ENCODE measurements at places on chromosomes 12 and 14.
A peak's percentile ranks its signal among the peaks of the same experiment; 100 is the strongest.

DNA sequence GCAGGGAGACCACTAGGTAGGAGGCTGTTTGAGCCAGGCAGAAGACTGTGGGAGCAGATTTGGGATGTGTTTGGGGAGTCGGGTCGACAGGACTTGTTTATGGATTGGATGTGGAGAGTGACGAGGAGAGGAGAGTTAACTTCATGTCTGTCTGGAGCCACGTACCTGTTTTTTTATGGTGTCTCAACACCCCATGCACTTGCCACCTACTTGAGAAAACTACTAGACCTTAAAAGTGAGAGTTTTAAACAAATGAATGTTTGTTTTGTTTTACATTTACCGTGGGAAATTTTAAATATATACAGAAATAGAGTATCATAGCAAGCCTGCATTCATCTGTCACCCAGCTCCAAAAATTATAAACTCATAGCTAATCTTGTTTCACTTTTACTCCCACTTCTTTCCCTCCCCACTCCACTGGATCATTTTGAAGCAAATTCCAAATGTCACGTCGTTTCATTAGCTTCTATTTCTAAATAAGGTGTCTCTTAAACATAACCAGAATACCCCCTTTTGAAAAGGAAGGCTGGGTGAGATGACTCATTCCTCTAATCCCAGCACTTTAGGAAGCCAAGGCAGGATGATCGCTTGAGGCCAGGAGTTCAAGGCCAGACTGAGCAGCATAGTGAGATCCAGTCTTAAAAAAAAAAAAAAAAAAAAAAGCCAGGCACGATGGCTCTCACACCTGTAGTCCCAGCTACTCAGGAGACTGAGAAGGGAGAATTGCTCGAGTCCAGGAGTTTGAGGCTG, 136.2 kb downstream of the ANO6 start:
- DNase-seq, result no peak

DNA sequence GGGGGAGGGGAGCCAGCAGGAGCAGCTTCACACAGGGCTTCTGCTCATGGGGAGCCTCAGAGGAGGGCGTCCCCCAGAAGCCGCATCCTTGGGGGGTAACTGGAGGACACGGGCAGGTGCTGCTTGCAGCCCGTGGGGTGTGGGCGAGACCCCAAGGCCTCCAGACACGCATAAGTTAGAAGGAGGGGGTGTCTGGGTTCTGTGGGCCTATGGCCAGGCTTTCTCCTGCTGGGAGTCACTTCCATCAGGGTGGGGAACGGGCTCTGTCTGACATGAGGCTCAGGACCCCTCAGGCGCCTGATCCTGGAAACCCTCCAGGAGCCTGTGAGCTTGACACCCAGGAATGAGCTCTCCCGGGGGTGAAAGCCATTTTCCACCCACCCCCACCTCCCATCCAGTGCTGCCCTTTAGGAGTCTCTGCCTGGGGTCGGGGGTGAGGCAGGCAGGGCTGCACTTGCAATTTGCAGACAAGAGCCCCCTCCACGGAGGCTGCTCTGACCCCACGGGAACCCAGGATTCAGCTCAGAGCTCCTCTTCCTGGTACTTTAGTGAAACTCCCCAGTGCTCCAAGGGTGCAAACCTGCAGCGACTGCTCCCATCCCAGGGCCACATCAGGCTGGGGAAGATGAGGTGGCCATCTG, 325.7 kb downstream of the ADGRD1 start:
- no peak for DNase-seq

DNA sequence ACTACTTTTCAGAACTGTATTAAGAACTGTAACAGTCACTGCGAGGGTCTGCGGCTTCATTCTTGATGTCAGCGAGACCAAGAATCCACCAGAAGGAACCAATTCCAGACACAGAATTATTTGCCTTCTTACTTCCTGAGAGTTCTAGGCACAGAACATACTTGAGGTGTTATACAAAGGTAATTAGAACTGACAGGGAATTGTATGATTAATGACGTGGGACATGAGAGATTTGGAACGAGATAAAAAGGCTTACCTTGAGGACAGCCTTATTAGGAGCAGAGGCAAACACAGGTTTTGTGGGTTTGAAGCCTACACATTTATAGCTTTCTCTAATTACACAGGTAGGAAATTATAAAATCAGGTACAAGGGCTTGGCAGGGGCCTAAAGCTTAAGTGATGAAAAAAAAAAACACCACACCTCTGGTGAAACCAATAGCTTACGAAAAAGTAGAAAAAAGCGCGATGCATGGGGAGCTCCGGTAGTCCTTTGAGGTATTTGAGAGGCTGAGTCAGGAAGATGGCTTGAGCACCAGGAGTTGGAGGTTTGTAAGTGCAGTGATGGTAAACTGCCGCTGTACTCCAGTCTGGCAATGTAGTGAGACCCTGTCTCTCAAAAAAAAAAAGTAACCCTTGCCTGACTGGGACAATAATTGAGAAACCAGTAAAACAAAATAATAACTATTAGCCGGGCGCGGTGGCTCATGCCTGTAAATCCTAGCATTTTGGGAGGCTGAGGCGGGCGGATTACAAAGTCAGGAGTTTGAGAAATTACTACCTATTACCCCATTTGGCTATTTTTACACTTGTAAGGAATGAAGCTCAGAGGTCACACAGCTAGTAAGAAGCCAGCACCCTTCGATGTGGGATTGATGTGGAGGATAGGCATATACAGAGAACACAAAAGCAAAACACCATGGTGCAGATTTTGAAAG, 795 bp upstream of the ACOT2 start:
- DNase-seq, result no peak

GRCh38 chr12:83149987-83150386, 463.3 kb downstream of the TMTC2 start:
- DNase-seq, result no peak

- no peak for DNase-seq
These were observed 102.7 kb downstream of the ST8SIA1 start for GRCh38 chr12:22231836-22232235.

DNA sequence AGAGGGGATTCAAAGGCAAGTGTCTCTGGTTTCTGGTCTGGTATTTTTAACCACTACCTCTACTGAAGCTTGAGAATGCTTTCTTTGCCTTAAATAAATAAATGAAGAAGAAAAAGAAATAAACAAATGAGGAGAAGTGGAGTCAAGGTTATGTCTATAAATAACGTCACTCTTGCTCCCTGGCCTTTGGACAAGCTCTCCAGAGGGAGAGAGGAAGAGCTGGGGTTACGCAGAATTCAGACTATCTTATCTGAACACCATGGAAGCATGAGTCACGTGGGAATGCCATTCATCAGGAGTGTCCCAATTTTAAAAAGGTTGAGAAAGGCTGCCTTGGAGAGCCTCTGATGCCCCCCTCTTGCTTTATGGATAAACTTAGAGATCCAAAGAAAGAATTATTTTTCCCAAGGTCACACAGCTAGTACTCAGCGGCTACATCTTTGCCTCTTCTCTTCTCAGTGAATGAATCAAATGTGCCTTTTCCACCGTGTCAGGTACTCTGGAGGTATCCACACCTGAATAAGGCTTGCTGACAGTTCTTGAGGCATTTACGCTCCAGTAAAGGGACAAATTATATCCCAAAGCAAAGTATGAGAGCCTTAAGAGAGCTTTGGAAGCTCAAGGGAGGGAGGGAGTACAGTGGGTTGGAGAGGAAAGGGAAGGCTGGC, 12.9 kb upstream of the MSI1 start:
- DNase-seq, result no peak

DNA sequence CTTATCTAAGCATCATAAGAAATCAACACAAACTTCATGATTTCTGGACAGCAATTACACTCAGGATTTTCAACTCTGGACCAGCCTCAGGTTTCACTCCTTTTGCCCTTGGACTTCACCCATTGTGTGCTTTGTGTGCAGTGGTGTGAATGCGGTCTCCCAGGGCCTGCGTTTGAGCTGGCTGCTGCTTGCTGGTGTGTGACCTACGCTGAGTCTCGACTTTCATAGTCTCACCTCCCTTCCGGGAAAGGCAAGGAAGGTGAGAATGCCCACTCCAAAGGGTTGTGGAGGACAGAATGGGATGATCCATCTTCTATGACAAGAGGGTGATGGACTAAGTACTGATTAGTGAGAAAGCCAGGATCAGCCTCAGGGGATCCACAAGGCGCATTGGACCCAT, 228.8 kb downstream of the C12orf75 start:
- DNase-seq, result no peak

DNA sequence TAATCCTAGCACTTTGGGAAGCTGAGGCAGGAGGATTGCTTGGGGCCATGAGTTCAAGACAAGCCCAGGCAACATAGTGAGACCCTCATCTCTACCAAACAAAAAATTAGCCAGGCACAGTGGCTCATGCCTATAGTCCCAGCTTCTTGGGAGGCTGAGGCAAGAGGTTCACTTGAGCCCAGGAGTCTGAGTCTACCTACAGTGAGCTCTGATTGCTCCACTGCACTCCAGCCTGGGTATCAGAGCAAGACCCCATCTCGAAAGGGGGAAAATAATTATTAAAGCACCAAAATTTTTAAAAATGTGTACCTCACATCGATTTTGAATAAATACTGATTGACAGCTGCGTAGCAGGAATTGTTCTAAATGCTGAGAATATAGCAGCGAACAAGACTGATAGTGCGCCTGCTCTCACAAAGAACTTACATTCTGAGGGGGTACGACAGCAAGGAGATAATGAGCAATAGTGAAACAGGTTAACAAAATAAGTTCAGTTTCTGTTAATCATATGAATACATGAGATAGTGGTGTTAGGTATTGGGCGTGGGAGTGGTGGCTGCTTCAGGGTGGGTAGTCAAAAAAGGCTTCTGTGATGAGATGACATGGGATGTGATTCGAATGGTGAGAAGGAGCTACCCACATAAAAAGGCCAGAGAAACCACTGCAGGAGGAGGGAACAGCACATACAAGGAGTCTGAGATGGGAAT, 19.6 kb downstream of the HCFC2 start:
- DNase-seq, result no peak

DNA sequence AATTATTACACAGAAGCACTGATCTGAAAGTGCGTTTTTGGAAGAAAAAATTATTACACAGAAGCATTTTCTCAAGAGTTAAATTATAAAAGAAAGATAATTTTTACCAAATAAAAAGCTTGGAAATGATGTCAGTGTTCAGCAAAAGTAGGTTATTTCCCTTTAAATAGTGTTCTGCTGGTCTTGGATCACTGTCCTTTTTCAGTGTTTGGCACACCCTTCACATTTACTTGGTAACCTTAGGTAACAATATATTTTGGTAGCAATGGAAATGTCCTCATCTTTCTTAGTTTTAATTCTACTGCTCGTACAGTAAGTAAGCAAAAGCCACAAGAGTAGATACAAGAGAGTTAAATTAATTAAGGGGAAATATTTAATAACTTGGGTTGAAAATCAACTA, 40.3 kb downstream of the FERMT2 start:
- no peak for DNase-seq

DNA sequence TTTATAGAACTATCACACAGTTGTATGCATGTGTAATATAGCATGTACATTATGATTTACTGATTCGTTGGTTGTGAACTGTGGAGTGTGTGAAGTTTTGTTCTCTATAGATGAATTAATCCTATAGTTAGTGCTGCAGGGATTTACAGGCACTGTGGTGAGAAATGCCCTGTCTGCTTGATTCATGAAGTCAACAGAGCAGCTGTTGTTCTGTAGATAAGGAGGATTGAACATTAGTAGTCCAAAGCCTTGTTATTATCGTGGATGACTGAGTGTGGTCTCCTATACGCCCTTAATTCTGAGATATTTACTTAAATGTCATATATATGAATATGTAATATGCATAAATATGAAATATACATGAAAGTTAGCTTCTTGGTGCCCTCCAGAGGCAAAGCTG, 98.3 kb downstream of the DNAH10 start:
- no peak for DNase-seq

GRCh38 chr14:82951171-82951570, 1417.5 kb upstream of the SEL1L start:
- DNase-seq, result peak; percentile 39

DNA sequence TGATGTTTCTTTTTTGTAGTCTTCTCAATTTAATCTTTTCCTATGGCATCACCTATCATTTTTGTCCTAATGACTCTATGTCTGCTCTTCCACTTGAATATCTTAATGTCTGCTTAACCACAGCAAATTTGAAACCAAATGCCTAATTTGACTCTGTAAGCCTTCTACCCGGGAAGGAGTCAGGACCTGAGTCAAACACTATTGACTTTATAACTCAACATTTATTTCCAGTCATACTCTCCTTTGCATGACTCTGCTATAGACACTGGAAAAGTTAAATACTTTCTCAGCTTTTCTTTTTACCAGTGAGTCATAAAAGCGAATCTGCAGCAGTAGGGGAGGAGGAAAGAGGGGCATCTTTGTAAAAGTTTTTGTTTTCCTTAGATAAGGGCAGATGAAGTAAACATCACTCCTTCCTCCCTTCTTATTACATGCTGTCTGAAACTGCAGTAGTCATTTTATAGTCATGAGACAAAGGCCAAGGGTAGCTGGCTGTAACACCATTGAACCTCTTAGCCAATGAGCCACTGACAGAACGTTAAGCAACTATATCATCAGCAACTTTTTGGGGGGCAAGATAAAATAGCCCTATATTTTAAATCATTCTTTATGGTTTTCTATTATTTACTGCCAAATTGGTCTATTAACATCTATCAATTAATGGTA, 179.3 kb downstream of the MIPOL1 start:
- no peak for DNase-seq

DNA sequence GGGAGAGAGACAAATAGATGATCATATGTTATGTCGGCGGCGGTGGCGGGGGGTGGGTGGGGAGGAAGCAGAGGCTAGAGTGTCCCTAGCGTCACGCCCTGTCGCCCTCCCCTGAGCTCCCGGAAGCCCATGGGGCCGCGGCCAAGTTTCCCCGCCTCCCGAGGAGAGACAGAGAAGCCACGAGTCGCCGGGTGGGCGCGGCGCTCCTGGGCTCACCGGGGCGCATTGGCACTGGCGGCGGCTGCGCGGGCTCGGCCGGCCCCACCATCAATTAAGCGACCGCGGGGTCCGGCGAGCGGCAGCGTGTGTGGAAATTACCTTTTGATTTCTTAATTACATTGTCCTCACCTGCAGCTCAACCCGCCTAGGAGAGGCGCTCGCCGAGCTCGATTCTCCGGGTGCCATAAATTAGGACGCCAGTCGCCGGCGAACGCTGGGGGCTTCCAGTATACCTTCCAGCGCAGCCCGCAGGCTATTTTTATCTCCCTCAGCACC, 119.9 kb upstream of the LHX5 start:
- peak; percentile 82 for DNase-seq

DNA sequence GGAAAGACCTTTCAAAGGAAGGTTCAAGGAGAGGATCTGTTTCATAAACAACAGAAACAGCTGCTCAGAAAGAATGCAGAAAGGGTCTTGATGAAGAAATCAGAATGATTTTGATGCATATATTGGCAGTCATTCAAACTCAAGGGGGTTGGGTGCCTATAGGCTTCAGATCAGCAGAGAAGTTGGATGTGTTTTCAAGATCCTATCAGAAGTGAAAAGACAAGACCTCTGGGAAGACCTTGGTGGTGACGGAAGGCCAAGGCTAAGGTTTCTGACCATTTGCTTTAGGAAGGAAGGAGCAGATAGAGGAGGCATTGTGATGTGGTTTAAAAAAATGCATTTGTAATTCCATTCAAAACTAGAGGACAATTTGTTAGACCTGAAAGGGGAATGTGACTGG, 15.2 kb upstream of the PTPRB start:
- DNase-seq, result no peak

GRCh38 chr12:122834921-122835749, at the start of gene HIP1R:
Gene HIP1R (plus strand): TSS chr12:122835457. CDS start chr12:122835551, 94 bp downstream.
- peak; percentile 70 for DNase-seq

GRCh38 chr12:68745376-68745903, 536 bp upstream of the SLC35E3 start:
- no peak for DNase-seq

- no peak for DNase-seq
These were observed 737.7 kb downstream of the DIO2 start for GRCh38 chr14:79473651-79474050.

GRCh38 chr12:45518291-45519235, 210.9 kb upstream of the ARID2 start:
- no peak for DNase-seq
